ENCODE measurements at places on chromosomes 2 and 18. TPM values are rescaled to one million over a fixed set of nuclear protein-coding genes. Genes with fewer than 3 reads are reported as not detected.

Gene CAPN14
- under 0.01 TPM for total RNA-seq

Gene EGR4
- total RNA-seq: not detected

Gene ASB18
- not detected for total RNA-seq

Gene GCFC2
- 10.0 TPM for total RNA-seq

Gene HNMT
- 14.2 TPM for total RNA-seq

Gene VWA3B
- total RNA-seq: not detected

Gene GLI2
- 4.7 TPM for total RNA-seq

Gene SERPINE2
- total RNA-seq: 21.1 TPM

Gene TEX44
- not detected for total RNA-seq

- DNase-seq: peak; percentile 44
These were observed 82.2 kb downstream of the ASAP2 start for GRCh38 chr2:9288681-9289338.

GRCh38 chr18:75211953-75212750, 1.6 kb downstream of the TSHZ1 start:
- peak; percentile 19 for DNase-seq

- peak; percentile 61 for DNase-seq
These were observed 121.0 kb upstream of the XPO1 start for GRCh38 chr2:61658841-61659780.

- DNase-seq: no peak
These were observed 190.4 kb upstream of the STK17B start for GRCh38 chr2:196361606-196362326.

- no peak for DNase-seq
These were observed 145.8 kb downstream of the MYO3B start for GRCh38 chr2:170323743-170324142.

GRCh38 chr2:149463328-149464002, 124.1 kb downstream of the MMADHC start:
- no peak for DNase-seq

- no peak for DNase-seq
These were observed 48.9 kb upstream of the TMEM177 start for GRCh38 chr2:119630121-119630520.

- DNase-seq: no peak
These were observed 59.3 kb downstream of the ADNP2 start for GRCh38 chr18:80168346-80168745.

- DNase-seq: no peak
These were observed 24.3 kb downstream of the ACMSD start for GRCh38 chr2:134862674-134863073.

GRCh38 chr18:58117786-58118403, 73.9 kb downstream of the NEDD4L start:
- peak; percentile 98 for DNase-seq

- peak; percentile 83 for DNase-seq
These were observed 274.7 kb upstream of the SIX2 start for GRCh38 chr2:45283764-45284620.

DNA sequence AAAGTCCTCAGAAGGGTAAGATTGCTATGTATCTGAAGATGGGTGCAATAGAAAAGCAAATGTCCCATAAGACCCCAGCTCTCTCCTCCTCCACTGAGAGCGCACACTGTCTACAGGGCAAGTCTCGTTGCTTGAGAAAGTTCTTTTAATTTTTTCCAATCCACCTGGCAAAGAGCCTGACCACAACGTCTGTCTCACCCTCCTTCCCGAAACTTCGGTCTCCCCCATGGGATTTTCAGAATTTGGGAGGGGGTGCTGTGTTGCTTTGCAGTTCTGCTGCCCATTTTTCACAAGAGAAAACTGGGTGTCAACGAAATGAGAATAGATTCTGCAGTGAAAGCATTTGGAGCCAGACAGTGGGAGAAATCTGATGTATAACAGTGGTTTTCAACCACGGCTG, 40.4 kb downstream of the SERTAD2 start:
- no peak for DNase-seq

DNA sequence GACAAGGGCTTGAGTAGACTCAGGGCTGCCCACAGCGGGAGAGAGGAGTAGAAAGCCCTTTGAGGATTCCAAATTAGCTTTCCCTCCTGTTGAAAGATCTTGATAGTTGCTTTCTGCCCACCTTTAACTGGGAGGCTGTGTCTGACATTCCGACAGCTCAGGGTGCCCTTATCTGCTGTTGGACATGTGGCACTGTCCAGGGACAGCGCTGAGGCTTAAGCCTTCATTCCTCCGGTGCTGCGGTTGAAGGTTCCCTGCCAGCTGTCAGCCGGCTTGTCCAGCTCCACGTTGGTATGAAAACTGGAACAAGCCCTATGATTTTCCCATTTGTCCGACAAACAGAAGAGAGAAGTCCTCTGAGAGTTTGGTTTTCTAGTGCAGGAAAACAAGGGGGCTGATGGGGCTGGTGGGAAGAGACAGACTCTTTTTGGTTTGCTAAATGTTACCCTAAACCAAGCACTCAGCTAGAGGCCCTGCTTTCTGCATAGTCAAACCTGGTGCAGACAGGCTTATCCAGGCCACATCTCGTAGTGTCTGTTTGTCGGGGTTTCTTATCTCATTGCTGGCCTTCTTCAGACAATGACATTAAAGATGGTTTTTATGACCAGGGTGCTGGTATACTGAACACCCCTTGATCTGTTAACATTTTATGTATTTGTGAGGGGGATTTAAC, 24.5 kb downstream of the GREB1 start:
- DNase-seq: no peak

DNA sequence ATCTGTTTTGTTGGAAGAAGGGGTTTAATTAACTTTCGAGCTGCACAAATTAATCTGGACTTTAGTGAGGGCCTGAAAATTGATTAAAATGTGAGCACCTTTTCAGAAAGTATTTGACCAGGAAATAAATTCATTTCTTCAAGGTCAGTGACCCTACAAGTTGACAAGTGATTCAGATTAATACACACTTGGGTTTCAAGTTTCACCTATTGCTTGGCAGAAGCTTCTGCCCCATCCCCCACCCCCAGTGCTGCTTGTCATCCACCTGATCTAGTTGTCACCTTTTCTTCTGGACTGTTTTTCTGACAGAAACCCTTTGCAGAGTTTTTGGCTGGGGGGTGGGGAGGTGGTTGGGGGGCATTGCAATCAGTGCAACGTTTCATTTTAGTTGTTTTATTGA, 46.2 kb downstream of the RPRM start:
- DNase-seq: no peak

DNA sequence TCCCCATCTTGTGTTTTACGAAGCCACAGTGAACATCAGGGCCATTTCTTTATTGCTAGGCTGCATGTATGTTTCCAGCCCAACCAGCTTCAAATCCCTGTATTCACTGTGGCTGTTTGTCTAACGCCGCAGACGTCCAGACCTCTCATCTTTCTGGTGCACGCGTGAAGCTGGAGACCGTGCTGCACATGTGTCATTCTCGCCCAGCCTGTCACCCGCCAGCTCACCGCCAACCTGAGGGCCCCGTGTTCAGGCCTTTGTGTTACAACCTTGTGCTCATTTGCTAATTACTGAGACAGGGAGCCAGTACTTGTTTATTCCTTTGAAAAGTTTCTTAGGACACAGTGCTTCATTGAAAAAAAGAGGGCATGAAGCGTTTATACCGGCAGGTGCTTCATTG, 21.4 kb downstream of the SALL3 start:
- DNase-seq: no peak

DNA sequence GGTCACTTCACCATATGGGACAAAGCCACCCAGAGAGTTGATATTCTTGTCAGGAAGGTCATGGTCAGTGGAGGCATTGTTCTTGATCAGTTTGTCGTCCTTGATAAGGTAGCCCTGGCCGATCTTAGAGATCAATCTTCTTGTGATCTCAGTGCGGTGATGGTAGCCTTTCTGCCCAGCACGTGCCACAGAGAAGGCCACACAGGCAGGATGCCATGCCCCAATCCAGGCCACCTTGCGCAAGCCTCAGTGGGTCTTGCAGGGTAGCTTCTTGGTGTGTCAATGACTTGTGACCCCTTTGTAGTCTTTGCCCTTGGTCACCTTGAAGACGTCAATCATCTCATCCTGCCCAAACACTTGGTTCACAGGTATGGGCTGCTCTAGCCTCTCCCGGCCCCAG, 143.9 kb upstream of the ASB18 start:
- no peak for DNase-seq

DNA sequence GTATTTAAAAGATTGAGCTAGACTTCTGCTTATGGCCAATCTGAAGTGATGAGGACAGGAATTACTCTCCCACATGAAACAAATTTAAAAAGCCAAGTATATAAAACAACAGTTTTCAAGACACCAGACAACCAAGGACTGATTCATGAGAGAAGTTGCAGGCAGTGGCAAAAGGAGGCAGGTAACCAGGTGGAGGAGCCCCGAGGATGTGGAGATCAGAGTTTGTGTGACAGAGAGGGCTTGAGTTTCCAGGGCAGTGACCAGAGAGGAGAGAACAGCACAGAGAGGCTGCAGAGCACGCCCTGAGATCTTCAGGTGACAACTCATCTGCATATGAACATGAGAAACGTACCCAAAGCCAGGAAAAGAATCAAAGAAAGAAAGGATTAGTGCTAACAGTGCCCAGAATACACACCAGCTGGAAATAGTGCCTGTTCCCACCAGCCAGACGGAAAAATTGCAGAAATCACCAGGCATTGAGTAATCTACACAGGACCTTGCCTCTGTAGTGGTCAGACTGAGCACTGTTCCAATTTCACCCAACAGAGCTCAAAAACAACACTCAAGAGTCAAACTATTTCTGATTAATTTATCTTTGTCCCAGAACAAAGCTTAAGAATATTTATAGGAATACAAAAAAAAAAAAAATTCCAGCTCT, 173.1 kb downstream of the SEPTIN10 start:
- no peak for DNase-seq

DNA sequence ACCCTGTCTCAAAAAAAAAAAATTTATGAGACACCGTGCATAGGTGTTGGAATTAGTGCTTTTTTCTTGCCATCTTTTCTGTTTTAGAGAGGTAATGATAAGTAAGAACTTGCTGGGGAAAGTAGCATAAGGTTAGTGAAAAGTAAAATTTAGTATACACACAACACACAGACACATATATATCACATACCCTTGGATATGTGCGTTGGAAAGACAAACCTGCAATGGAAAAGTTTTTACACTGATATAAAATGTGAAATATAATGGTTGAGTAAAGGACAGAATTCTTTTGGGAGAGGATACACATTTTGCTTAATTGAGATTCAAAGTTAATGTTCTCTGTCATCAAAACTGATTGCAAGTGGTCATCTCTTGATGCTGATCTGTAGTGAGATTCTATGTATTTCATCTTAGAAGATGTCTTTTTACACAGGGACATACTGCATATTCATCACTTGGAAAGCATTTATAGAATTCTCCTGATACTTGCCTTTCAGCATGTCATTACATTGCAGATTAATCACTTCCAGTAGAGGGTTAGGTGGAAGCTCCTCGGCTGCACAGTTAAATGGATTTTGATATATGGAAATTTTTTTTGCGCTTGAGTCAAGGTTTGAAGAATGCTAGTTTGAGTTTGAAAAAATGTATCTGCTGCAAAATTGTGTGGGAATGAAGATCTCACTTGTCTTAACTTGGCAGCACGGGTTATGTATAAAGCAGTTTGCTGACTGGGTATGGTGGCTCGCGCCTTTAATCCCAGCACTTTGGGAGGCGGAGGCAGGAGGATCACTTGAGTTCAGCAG, 13.5 kb downstream of the PPP1CB start:
- DNase-seq: peak; percentile 9

GRCh38 chr2:232491139-232491780, 3.6 kb upstream of the ECEL1 start:
- no peak for DNase-seq

GRCh38 chr2:60926741-60927552, 45.6 kb downstream of the REL start:
- peak; percentile 70 for DNase-seq

GRCh38 chr2:200635251-200635650, 49.4 kb downstream of the AOX1 start:
- DNase-seq: no peak

GRCh38 chr2:43230951-43231827, 4.8 kb upstream of the ZFP36L2 start:
- DNase-seq: no peak

- DNase-seq: peak; percentile 38
These were observed 113.4 kb downstream of the MC4R start for GRCh38 chr18:60259052-60259681.

DNA sequence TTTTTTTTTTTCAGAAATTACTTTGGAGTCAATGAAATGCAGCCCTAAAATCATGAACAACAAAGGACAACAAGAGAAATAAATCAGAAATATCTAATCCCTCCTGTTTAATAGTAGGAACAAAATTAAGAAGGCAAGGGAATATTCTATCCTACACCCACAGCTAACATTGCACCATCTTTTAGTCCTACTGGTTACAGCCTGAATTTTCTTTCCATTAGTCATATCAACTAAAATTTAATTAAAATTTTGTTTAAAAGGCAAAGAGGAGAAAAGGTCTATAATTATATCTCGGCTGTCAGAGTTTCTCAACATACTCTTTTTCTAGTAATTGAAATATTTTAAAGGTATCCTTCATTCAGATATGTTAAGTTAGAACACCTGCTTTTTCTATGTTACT, 61.9 kb downstream of the DTNA start:
- peak; percentile 35 for DNase-seq

GRCh38 chr2:30222636-30223360, 8.5 kb upstream of the LBH start:
- no peak for DNase-seq

DNA sequence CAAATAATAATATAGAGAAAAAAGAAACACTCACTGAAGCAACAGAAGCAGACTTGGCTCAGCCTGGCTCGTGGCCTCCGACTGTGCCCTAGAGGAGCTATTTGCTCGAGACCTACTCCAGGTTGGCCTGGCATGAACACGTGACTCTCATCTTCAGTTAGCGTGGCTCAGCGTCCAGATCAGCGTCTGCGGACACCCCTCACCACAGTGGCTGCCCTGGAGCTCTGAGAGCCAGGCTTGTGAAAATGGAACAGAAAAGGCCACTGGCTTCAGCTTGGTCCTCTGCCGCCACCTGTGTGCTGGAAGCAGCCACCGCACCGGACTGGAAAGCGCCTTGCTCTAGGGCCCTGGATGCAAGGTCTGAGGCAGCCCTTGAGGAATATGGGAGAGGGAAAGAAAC, 1184.0 kb upstream of the GYPC start:
- peak; percentile 38 for DNase-seq

GRCh38 chr2:238947920-238948710, 100.2 kb downstream of the TWIST2 start:
- DNase-seq: peak; percentile 97

- DNase-seq: no peak
These were observed 8.3 kb downstream of the ARL5A start for GRCh38 chr2:151819920-151820319.

DNA sequence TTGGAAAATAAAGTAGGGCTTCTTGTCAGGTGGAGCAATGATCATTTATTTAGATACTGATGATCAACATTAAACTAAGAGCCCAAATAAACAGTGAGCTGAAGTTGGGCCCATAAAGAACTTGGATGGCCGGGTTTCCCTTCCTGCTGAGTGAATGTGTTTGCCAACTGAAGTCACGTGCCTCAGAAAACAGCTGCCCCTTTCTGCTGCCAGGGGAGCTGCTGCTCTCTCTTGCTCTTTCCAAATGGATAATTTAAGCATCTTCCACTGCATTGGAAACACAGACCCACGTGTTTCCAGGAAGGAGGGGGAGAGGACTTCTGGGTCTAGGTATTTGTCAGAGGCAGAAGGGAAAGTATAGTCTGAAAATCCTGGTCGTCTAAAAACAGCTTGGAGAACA, 22.9 kb upstream of the NCKAP5 start:
- DNase-seq: no peak
